ENCODE measurements at places on chromosomes 2 and 18.

DNA sequence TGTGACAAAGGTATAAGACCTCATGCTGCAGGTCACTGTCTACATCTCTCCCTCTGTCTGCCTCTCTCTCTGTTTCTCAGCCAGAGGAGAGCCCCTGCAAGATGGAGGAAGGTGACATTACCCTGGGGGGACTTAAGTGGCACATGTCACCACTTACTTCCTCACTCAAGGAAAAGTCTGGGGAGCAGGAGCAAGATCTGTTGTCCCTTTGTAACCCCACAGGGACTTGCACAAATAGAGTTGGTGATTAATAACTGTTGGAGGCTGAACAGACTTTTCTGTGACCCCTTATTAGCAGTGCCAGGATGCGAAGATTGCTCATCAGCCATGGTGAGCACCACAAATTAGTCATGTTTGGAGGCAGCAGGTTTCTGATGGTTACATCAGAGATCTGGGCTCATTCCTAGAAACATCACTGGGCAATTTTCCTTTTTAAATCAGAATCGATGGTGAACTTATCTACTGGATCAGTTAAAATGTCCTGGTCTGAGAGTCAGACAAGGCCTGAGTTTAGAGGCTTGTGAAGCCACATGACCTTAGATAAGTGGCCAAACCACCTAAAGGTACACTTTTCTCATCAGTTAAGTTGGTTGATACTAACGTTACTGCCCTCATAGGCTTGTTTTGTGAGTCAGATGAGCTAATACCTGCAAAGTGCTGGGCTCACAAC lies 81.2 kb upstream of the LTBP1 start:
- DNase-seq = no peak

GRCh38 chr2:2812117-2812516 lies 481.0 kb upstream of the MYT1L start:
- no peak for DNase-seq

DNA sequence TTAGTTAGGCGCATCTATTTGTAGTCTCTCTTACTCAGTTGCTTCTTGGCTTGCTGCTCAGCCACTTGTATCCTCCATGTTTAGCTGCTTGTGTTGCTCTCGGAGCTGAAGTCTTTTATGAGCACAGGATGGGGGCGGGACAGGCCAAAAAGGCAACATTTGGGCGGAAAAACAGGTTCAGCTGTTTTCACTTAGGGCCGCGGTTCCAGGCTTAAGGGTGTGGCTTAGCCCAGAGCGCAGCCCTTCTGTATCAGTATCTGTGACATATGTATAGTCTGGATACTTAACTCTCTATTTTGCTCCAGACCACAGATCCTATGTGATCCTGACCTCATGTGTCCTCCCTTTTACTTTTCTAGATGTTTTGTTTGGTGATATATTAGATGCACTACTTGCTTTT lies 763.5 kb downstream of the SUCLG1 start:
- DNase-seq = no peak

DNA sequence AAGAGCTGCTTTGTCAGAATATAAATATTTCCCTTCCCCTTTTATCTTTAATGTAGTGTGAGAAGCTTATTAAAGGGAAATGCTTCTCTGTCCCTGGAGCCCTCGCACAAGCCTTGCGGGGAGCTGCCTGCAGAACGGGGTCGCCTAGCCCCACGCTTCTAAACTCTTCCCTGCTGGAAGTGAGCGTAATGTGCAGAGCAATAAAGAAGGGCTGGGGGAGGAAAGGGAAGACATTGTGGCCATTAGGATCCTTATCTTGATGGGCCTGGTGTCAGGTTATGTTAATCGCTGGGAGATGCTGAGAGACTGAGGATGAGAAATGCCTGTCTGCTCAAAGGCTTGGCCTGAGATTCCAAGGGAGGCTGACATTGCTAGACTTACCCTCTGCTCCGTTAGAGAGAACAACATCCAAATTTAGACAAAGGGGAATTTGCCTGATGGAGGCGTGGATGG lies 18.9 kb upstream of the FZD7 start:
- no peak for DNase-seq
